Skin of body (tissue), 3 donors: ENCODE measurements at places on chromosomes 7 and 10. TPM values are rescaled to one million over a fixed set of nuclear protein-coding genes. Genes with fewer than 3 reads are reported as not detected.

NRG3 gene
- 0.39 TPM for total RNA-seq

NRCAM gene
- total RNA-seq: 7.9 TPM

NAT16 gene
- total RNA-seq: not detected

GIMAP6 gene
- 8.0 TPM for total RNA-seq

IFIT1 gene
- total RNA-seq: 16.8 TPM

POR gene
- total RNA-seq: 45.6 TPM

WNT8B gene
- total RNA-seq: not detected

GRCh38 chr7:130266258-130266960, at the start of gene CPA2:
Gene CPA2, plus strand, starts transcription at chr7:130266863. Its CDS starts 19 bp downstream, at chr7:130266882.
- DNase-seq: no peak

GRCh38 chr10:52313933-52314821, at the start of gene DKK1:
Gene DKK1, plus strand, starts transcription at chr10:52314281. Its CDS starts 154 bp downstream, at chr10:52314435.
- no peak for DNase-seq

DNA sequence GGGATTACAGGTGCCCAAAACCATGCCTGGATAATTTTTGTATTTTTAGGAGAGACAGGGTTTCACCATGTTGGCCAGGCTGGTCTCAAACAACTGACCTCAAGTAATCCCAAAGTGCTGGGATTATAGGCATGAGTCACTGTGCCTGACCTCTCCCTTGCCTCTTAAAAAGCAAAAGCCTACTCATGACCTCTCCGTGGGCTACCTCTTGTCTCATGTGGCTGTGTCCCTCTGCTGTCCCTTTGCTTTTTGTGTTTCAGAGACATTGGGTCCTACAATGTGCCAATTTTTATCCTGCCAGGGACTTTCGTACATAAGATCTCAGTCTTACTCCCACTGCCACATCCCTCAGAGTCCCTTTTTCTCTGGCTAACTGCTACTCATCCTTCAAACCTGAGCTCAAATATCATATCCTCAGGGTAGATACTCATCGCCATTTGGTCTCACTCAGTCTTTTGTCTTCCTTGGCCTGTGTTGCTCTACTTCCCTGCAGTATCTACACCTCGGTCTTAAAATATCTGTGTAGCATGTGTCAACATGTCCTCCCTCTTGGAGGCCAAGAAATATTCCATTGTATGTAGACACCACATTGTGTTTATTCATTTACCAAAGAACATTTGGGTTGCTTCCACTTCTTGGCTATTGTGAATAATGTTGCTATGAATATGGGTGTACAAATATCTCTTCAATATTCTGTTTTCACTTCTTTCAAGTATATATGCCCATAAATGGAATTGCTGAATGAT, 465.0 kb upstream of the KLF6 start:
- no peak for DNase-seq

DNA sequence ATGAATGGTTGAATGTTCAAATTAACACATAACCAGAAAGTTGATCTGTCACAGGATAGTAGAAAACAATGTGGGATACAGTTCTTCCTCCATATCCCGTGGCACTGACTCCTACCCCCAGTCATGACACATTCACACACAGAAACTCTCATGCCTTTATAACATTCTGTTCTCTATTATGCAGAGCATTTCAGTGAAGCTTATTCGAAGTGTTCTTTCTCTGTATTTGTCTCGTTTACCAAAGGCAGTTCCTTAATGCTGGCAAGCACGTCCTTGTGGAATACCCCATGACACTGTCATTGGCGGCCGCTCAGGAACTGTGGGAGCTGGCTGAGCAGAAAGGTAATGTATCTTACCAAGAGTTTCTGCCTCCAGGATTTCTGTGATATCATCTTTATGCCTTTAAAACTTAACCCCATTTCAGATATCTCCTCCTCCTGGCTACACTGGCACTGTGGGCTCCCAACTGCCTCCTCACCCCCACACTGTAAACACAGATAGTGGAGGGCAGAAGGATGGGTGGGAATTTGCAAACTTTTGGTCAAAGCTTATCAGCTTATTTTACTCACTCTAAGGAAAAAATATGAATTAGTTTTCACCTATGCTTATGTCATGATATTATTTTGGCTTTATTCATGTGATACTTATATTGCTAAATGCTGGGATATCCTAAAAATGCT, 34.1 kb downstream of the BLVRA start:
- DNase-seq: no peak

DNA sequence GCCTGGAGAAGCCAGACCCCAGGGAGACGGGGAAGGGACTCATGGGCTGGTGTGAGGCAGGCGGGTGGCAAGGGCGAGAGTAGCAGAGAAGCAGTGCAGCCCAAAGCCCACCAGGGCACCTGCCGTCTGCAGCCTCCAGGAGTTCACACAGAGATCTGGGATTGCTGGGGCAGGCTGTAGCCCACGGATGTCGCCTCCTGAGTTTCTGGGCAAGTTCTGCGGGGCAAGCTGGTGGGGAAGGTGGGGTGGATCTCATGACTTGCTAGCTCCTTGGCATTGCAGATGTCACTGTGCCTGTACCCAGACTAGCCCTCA, 6.0 kb downstream of the ADCK2 start:
- no peak for DNase-seq

- peak; percentile 22 for DNase-seq
Observed at GRCh38 chr7:82331234-82331633, 112.3 kb downstream of the CACNA2D1 start.

DNA sequence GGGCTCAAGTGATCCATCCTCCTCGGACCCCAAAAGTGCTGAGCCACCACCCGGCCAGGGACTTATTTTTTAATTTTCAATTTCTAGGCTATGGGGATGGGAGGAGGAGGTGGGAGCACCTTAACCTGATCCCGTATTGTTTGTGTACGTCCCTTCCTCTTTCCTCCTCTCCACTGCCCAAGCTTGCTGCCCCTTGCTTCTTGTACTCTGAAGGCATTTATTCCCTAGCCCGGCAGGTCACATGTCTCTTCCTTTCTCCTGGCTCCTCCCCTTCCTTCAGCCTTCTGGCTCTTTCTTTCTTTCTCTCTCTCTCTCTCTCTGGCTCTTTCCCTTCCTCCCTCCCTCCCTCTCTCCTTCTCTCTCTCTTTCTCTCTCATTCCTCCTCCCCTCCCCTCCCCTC, 56.0 kb downstream of the COL26A1 start:
- no peak for DNase-seq

DNA sequence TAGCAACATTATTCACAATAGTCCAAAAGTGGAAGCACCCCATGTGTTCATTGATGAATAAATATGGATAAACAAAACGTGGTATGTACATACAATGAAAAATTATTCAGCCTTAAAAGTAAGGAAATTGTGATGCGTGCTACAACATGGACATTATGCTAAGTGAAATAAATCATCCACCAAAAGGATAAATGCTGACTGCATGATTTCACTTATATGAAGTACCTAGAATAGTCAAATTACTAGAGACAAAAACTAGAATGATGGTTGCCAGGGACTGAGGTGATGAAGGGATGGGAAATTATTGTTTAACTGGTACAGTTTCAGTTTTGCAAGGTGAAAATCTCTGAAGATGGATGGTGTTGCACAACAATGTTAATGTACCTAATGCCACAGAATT, 56.6 kb downstream of the THSD7A start:
- no peak for DNase-seq

GRCh38 chr10:56266120-56266519, 94.9 kb downstream of the ZWINT start:
- no peak for DNase-seq

GRCh38 chr10:113622831-113623230, 41.0 kb downstream of the NRAP start:
- no peak for DNase-seq

GRCh38 chr7:10038351-10038750, 935.3 kb upstream of the PHF14 start:
- no peak for DNase-seq

- no peak for DNase-seq
Observed at GRCh38 chr7:103821092-103821491, 168.4 kb downstream of the RELN start.

- no peak for DNase-seq
Observed at GRCh38 chr7:157977306-157977705, 610.3 kb downstream of the PTPRN2 start.

- no peak for DNase-seq
Observed at GRCh38 chr10:30977385-30977784, 54.3 kb downstream of the ZNF438 start.

DNA sequence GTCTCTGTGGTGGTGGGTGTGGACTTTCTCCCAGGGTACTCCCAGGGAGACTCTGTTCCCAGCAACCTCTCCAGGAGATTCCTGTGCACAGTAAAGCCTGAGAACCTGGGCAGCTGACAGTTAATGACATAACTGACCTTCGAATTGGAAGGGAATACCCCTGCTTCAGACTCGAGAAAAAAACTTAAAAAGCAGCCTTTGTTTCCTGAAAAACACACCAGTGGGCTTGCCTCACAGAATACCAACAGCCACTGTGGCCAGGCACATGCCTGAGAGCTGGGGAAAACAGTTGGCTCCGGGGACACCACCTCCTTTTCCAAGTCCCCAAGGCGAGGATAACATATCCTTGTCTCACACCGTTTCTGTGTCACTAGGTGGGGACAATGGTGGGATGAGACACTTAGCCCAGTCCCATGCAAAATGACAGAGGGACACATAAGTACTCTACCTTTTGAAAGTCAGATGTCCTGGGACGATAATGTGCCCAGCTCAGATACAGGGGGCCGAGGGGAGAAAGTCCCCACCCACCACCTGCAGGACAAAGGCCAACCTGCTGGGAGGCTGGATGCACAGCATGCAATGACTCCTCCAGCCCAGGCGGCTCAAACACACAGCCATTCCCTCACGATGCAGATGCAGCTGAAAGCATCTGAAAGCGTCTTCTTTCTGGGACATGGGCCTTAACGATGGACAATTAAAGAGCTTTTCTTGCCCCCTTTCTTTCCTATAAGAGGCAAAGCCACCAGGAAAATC, 65.6 kb downstream of the HIPK2 start:
- DNase-seq: no peak

- DNase-seq: no peak
Observed at GRCh38 chr10:104899779-104900178, 258.7 kb downstream of the SORCS3 start.

GRCh38 chr7:99004216-99004615, 125.9 kb downstream of the TRRAP start:
- DNase-seq: no peak

- DNase-seq: no peak
Observed at GRCh38 chr7:17497136-17497535, 198.7 kb downstream of the AHR start.

DNA sequence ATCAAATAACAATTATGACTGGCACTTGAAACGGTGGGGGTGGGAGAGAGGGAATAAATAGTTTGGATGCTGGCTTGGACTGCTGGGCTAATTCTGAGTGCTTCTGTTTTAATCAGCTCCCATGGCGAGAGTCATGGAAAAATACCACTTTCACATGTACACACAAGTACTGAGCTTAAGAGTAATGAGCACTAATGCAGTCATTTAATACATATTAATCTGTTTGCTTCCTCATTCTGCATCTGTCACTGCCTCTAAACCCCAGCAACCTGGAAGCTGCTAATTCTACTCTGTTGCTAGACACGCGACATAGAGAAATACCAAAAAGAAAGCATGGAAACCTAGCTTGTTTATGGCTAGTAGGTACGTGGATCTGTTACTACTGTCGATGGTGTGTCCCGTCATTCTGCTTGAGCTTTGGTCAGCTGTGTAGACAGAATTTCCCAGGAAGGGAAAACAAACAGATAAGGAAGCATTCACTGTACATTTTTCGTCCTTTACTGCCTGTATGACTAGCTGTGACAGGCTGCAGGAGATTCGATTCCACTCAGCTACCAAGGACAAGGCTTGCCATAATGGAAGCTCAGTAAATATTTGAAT, 238.8 kb downstream of the BAMBI start:
- no peak for DNase-seq

DNA sequence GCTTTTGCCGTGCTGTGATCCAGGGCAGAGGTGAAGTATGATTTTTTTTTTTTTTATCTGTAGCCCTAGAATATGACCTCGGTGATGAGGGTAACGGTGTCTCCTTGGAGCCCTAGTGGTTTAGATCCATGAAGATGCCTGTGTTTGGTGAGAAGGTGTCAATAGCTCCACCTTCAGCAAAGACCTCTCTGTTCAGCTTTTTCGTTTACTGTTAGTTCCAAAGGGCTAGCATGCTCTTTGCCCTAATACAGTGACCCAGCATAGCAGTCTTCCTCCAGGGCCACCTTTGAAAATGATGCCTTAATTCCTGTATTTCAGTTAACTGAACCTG, 746 bp upstream of the MRPS16 start:
- DNase-seq: no peak

DNA sequence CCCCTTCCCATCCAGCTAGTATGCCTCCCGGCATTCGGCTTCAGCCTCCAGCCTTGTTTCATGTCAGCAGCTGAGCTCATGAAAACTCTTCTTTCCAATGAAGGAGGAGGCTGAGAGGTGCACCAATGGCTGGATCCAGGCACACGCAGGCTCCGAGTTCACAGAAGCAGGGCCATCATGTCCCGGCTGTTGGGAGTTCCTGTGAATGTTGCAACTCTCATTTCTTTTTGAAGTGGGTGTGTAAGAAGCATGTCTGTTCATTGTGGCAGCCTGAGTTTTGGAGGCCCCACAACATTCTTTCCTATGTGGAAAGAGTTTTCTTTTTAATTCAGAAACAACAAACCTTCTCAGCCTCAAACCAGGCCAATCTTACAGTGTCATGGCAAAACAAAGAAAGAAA, 89.7 kb downstream of the PTPRE start:
- no peak for DNase-seq

- DNase-seq: no peak
Observed at GRCh38 chr10:70858759-70859158, 29.6 kb downstream of the PCBD1 start.

GRCh38 chr7:16095171-16095950, 326.0 kb downstream of the CRPPA start:
- no peak for DNase-seq
